CD4-positive, alpha-beta T cell treated with Interleukin-15 for 4 hours (primary cell): ENCODE measurements at places on chromosomes 6 and 20.

DNA sequence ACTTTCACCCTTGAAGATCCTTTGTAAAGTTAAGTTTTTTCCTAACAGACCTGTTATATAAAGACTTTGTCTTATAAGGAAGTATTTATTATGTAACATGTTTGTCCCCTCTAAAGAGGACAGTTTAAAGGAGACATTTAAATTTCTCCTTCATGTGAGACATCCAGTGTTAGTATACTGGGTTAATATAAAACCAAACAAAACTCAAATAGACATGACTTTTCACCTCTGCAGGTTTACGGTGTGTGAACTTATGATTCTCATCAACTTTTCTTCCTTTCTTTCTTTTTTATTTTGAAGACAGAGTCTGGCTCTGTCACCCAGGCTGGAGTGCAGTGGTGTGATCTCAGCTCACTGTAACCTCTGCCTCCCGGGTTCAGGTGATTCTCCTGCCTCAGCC is 17.4 kb upstream of the MPC1 start:
- DNase-seq: no peak

GRCh38 chr6:27865850-27866356 is 46.3 kb downstream of the OR2B2 start:
- DNase-seq: no peak

GRCh38 chr20:49843770-49844380 is 31.2 kb downstream of the SLC9A8 start:
- no peak for DNase-seq

DNA sequence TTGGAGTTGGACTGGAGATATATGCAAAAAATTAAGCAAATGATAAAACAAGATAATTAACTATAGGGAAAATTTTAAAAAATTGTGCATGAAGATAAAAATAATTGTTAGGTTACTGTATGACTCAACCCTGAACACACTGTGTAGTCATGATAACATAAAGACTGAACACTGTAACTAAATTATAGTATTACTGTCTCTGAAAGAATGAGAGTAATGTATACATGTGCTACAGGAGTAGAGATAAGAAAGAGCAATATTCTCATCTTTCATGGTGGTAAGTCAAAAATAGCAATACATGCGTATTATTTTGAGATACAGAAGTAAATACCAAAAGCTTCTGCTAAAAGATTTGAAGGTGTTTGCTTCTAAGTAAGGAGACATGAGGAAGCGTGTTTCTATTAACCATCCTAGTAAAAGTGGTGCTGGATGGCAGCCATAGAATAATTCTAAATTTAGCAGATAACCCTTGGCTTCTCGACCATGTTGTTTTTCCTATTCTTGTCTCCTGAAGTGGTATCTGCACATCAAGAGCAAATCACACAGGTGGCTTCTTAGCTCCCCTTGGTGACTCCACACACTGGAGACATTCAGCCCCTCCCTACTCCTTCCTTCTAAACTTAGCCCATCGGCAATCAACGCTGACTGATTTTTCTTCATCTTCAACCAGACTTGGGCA is 390.6 kb upstream of the PLCB4 start:
- no peak for DNase-seq

GRCh38 chr20:10111959-10112250 is 77.1 kb downstream of the ANKEF1 start:
- no peak for DNase-seq

DNA sequence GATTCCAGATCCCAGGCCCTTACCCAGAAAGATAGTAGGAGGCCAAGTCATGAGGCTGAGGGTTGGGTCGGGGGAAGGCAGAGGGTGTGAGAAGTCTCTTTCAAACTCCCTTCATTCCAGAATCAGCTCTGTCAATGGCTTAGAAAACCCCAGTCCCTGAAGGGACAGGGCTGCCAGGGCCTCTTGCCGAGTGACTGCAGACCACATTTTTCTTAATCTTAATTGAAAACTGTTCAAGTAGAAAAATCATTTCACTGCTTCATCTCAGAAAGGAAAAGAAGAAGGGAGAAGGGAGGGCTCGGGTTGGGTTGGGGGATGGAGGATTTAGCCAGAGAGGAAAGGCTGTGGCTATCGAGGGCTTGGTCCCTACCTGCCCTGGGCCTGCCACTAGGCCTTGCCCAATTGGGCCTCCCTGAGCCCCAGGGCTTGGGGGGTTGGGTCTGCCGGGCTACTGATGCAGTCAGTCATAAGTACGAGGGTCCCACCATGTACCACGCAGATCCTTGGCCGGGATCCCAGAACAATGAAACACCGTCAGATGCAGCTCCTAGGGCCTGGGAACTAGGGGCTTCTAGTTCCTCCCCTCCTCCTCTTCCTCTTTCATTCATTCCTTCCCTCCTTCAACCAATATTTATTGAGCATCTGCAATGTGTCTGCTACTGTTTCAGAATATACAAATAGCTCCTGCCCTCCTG is 44.0 kb upstream of the CTNNBL1 start:
- no peak for DNase-seq

DNA sequence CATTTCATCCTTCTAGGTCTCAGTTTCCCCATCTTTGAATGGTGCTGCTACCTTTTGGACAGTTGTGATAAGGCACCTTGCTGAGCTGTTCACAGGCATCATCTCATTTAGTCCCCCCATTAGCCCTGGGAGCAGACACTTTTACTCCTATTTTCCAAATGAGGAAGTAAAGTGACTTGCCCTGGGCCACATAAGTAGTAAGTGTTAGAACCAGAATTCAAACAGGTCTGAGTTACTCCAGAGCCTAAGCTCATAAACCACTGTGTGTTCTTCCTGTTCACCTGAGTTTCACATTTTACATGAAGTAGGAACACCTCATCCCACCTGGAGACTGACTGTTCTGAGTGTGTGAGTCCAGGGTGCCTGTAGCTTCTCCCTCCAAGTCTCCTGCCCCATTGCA is 43.5 kb upstream of the EPB41L1 start:
- DNase-seq: no peak
